ENCODE measurements at places on chromosomes 6 and 20.

GRCh38 chr20:47263080-47263464 is 93.4 kb downstream of the ZMYND8 start:
- no peak for DNase-seq

GRCh38 chr20:47304287-47304686 is 52.2 kb downstream of the ZMYND8 start:
- no peak for DNase-seq

DNA sequence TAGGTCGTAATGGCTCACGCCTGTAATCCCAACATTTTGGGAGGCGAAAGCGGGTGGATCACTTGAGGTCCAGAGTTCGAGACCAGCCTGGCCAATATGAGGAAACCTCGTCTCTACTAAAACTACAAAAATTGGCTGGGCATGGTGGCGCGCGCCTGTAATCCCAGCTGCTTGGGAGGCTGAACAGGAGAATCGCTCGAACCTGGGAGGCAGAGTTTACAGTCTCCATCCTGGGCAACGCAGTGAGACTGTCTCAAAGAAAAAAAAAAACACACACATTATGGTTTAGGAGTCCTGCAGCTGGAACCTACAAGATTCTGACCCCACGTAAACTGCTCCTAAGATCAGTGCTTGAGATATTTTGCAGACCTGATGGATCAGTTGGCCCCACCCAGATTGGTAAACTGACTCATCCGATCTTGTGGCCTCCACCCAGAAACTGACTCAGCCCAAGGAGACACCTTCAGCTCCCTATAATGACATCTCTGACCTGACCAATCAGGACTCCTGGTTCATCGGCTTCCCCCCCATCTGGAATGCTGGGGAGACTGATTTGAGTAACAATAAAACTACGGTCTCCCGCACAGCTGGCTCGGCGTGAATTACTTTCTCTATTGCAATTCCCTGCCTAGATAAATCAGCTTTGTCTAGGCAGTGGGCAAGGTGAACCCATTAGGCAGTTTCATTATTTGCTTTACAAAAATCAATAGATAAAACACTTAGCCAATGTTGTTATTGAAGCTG is 96.2 kb upstream of the BTN3A2 start:
- DNase-seq = no peak

- no peak for DNase-seq
These were observed 22.1 kb downstream of the DCBLD1 start for GRCh38 chr6:117504478-117505144.

GRCh38 chr6:50602292-50602691 is 111.0 kb upstream of the TFAP2D start:
- peak; percentile 1 for DNase-seq

DNA sequence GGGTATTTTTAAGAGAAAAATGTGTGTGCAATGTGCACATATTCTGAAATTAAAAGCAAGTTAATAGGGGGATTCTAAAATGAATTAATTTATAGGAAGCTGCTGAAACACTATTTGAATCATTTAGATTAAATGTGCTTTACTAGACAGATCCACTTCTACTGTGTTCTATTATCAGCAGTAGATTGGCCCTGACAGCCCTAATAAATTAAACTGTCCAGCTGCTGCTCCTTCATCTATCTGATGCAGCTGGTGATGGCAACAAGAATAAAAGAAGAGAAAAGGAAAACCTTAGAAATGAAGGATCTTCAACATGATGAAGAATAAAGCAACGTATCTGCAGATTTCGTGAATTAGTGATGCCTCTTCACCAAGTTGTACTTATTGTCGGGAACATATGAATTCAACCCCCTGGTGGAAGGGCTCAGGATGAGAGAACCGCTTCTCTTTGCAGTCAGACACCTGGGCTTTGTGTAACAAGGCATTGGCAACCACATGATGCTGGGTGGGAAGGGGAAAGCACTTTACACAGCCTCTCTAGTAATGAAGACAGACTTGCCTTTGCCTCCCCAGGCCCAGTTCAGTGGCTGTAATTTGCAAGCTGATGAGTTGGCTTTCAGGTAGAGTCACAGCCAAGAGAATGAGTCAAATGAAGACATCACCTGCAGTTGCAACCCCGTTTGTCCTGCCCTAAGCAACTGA is 94.4 kb downstream of the LAMP5 start:
- no peak for DNase-seq

GRCh38 chr6:97059473-97059872 is 134.9 kb downstream of the KLHL32 start:
- DNase-seq = no peak

DNA sequence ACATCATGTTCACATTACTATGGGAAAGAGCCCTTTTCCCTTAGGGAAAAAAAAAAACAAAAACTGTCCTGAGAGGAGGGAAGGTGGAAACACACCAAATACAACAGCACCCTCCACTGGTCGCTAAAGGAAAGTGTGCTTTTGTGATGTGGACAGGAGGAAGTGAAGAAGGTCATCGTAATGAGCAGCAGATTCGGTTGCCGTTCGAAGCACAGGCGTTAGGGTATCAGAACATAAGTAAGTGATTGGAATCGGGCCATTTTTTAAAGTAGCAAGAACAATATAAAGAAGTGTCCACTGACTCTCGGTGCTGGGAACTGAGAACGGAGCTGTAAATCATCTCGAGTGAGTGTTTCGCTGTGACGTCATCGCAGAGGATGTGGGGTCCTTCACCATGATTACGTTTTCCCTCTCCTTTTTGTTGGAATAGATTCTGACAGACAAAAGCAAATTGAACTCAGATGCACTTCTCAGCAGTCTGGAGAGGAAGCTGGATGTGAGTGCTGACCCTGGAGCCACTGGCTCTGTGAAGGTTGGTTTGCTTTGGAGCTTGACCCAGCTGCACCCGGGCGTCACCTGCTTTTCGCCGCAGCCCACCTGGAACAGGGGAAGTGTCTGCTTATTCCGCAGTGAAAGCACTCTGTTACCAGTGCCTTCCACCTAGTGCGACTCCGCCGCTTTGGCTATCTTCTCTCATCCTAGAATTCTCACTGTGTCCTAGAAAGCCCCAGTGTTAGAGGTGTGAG is 203.6 kb upstream of the GMDS start:
- DNase-seq = peak; percentile 44

DNA sequence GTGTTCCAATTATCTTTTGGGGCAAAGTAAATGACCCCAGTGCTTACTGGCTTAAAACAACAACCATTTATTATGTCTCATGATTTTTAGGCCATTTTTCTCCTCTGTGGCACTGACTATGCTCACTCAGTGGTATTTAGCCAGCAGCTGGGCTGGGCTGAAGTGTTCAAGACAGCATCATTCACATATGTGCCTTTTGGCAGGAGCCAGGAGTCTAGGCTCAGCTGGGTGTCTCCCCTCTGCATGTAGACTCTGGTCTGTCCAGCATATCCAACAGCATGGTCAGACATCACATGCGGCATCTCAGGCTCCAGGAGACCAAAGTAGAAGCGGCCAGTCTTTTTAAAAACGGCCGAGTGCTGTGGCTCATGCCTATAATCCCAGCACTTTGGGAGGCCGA is 120.3 kb upstream of the TOP1 start:
- no peak for DNase-seq

- DNase-seq = no peak
These were observed 1.1 kb downstream of the HACE1 start for GRCh38 chr6:104858642-104859041.

GRCh38 chr20:7858734-7859250 is 81.5 kb downstream of the HAO1 start:
- DNase-seq = no peak

- no peak for DNase-seq
These were observed 155.0 kb upstream of the SUPT3H start for GRCh38 chr6:45532721-45533210.

- no peak for DNase-seq
These were observed 70.7 kb upstream of the TAB2 start for GRCh38 chr6:149246691-149247384.

GRCh38 chr6:14095437-14095836 is 22.1 kb upstream of the CD83 start:
- no peak for DNase-seq

- no peak for DNase-seq
These were observed 35.1 kb upstream of the CCN6 start for GRCh38 chr6:112018619-112019416.

- no peak for DNase-seq
These were observed 1.7 kb downstream of the RANBP9 start for GRCh38 chr6:13709689-13710551.

DNA sequence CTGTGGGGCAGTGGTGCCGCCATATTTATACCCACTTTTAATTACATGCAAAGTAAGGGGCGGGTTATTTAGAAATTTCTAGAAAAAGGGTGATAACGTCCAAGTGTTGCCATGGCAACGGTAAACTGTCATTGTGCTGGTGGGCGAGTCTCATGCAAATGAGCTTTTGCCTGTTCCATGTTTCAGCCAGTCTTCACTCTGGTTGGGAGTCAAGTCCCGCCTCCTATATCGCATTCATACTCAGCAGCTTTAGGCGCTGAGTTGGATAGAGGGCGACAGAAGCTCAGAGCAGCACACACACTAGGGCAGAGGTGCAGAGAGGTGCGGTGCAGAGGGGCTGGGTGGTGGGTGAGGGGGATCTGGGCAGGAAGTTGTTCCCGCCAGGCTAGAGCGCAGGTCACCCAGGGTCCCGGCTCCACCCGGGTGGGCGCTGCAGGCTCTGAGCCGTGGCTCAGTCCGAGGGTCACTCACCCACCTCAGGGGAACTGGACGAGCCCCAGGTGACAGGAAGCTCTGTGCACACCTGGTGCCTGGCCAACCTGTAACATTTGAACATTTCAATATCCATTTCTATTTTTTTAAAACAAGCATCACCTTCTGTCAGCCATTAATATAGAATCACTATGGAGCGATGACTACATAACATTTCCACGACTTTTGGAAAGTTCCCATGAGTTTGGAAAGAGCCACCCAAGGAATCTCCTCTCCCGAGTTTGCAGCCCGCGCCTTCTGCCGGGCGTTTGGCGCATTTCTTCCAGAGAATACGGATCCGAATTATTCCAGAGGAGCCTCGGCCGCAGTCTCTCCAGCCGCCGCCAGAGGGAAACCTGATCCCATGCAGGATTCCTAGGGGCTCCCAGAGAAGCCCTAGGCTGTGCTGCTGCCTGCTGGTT is 89.1 kb upstream of the PHACTR3 start:
- no peak for DNase-seq
